ENCODE measurements at places on chromosomes 7 and 10.

GRCh38 chr10:45461034-45461433, 87.0 kb downstream of the ALOX5 start:
- no peak for DNase-seq

- DNase-seq = no peak
These were observed 31.2 kb upstream of the KCTD7 start for GRCh38 chr7:66597461-66597860.

- DNase-seq = no peak
These were observed 92.9 kb downstream of the CELF2 start for GRCh38 chr10:11110539-11110938.

- no peak for DNase-seq
These were observed 879.5 kb downstream of the SORCS1 start for GRCh38 chr10:106284802-106285587.

DNA sequence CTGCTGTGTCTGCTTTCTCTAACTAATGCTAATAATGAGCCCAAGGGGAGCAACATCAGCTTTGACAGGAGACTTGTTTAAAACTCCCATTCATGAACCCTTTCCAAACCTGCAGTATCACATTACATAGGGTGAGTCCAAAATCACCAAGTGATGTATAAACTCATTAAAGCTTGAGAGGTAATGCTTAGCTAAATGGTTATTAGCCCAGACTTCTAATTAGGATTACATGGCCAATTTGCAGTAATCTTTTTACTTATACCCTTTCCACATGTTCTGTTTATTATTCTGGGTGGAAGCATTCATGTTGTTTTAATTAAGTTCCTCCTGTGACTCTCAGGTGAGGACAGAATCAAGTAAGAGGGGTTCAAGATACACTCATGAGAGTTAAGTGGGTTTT, 17.5 kb downstream of the ZNF138 start:
- no peak for DNase-seq

DNA sequence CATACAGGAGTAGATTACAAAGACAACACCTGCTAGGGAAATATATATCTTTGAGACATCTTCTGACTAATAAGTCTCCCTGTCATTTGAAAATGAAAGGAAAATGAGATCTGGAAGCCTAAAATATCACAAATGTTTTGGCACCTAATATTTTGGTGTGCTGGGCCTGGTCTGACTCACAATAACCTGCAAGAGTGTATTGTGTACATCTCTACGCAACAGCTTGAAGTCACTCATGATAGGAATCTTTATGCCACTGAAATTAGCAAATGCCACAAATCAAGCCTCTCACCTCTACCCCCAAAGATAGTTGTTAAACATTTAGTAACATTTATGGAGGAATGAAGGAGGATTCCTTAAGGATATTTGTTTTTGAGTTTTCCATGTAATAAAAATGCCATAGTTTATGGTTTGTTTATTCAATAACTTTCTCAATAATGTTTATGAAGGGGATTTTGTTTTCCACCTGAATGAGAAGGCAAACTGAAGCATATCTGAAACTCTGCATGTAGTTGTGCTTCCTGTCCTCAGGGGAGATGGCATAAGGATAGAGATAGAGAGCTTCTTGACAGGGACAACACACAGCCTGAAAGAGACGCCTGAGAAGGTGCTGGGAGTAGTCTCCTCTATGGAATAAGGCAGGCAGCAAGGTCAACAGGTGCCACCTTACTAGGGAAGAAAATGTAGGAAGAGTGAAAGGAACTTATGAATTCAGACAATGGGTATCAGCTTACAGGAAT, 197.4 kb downstream of the AHR start:
- no peak for DNase-seq

- DNase-seq = no peak
These were observed 13.3 kb upstream of the PRDX3 start for GRCh38 chr10:119191881-119192280.

DNA sequence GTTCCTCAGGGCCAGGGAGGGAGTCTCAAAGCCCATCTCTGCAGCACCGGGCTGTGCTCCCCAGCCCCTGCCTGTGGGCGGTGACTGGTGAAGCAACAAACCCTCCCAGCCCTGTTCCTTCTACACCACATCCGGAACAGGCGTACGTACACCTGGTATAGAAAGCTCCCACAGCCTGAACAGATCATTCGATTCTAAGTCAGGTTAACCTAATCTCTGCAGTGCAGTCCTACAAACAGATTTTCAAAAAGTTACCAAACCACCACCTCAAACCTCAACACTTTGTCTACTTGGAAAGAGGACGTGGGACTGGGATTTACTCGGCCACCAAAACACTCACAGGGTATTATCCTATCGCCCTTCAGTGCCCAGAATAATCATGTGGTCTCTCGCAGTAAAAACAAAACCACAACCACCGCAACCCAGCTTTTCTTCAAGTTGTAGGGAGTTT, 238.4 kb downstream of the DIP2C start:
- no peak for DNase-seq

- DNase-seq = no peak
These were observed 1.9 kb upstream of the GPER1 start for GRCh38 chr7:1085910-1086421.

GRCh38 chr10:43846187-43846680, 197.6 kb upstream of the ZNF32 start:
- DNase-seq = no peak

- DNase-seq = no peak
These were observed 71.0 kb upstream of the NKX6-2 start for GRCh38 chr10:132856869-132857524.

DNA sequence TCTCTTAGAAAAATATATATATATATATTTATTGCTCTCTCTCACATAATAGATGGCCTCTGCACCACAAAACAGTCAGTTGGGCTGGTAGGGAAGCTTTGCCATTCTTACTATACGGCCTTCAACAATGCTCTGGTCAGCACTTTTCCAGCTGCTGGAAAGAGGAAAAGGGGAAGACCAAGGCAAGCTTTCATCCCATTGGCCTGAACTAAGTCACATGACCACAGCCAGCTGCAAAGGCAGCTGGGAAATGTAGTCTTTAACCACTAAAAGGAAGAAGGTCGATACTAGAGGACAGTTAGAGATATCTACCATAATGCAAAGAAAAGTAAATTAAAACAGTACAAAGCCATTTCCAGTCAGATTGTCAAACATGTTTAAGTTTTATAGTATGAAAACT, 58.4 kb upstream of the MACROH2A2 start:
- DNase-seq = peak; percentile 82

DNA sequence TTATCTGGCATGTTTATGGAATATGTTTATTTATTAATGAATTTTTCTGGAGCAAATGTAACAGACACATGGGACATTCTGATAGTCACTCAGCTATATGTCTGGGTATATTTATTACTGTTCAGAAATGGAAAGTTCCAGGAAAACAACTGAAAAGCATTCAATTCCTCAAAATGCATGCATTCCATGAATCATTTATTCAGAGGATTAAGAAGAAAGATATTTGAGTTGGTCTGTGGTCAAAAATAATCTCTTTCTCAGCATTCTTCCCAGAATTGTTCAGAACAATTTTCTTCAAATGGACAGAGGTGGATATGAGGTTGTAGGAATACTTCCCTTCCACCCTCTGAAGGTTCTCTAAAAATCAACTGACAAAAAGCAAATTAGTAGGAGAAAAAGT, 97.6 kb upstream of the ITGB1 start:
- DNase-seq = no peak

DNA sequence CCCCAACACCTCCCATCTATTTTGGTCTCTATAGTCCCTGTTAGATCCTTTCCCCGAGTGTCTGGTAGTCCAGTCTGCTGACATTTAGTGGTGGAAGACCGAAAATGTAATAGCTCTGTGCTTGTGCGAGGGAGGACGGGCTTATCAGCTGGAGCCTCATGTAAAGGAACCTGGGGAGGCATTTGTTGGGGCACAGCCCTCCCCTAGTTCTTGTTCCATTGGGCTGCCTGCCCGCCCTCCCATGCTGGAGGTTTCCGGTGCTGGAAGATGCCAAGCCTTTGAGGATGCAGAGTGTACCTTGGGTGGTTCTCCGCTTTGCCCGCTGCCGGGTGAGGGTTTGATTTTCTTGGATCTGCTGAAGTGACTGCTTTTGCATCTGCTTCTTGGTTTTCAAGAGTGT, 5.4 kb downstream of the ZNF862 start:
- no peak for DNase-seq

GRCh38 chr7:81439591-81439990, 330.3 kb downstream of the HGF start:
- no peak for DNase-seq

DNA sequence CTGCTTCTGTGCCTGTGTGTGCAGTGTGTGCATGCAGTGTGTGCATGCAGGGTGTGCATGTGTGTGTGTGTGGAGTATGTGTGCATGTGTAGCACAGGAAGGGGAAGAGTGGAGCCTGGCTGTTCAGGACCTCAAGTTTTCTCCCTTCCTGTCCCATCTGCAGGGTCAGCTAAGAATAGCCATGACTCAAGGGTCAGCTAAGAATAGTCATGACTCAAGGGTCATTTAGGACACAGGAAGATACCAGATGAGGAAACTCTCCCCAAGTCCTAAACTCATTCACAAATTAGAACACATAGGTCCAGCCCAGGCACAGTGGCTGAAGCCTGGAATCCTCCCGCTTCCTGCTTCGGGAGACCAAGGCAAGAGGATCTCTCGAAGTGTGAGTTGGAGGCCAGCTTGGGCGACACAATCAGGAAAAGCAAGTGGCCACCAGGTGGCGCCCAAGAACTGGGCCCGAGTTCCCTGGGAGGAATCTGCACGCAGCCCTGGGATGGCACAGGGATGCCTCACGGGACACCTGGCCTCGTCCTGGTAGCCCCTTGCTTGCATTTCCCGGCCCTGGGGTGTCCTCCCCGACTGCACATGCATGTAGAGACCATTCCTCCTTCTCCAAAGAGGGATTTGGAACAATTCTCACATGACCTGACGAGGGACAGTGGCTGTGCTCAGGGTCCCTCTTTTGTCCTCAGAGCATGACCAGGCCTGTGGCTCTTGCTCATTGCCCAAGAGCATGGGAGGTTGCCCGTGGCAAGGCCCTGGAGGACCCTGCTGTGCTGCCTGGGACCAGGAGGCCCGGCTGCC, 21.4 kb upstream of the VOPP1 start:
- DNase-seq = peak; percentile 49

GRCh38 chr10:86630079-86630478, 24.3 kb upstream of the OPN4 start:
- DNase-seq = no peak

DNA sequence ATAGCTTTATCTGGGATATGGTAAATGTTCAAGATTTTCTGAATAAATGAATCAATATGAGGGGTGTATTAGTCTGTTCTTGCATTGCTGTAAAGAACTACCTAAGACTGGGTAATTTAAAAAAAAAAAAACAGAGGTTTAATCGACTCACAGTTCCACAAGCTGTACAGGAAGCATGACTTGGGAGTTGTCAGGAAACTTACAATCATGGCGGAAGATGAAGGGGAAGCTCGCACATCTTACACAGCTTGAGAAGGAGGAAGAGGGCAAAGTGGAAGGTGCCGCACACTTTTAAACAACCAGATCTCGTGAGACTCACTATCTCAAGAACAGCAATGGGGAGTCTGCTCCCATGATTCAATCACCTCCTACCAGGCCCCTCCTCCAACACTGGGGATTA, 32.5 kb upstream of the OTUD1 start:
- no peak for DNase-seq

DNA sequence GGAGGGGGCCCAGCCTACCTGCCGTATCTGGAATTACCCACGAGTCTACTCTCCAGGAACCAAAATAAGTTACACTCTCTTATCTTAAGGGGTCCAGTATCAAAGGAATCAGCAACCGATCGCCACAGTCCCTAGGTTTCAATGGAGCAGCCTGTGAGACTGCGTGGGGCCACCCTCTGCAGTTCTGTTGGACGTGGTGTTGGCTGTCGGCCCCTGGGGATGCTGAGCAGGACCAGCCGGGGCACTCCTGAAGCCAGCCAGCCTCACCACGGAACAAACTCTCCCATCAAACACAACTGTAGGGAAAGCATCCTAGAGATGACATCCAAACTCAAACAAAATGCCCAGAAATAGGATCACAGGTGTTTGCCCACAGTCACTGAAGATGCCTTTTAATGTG, 25.5 kb upstream of the ABLIM1 start:
- no peak for DNase-seq

DNA sequence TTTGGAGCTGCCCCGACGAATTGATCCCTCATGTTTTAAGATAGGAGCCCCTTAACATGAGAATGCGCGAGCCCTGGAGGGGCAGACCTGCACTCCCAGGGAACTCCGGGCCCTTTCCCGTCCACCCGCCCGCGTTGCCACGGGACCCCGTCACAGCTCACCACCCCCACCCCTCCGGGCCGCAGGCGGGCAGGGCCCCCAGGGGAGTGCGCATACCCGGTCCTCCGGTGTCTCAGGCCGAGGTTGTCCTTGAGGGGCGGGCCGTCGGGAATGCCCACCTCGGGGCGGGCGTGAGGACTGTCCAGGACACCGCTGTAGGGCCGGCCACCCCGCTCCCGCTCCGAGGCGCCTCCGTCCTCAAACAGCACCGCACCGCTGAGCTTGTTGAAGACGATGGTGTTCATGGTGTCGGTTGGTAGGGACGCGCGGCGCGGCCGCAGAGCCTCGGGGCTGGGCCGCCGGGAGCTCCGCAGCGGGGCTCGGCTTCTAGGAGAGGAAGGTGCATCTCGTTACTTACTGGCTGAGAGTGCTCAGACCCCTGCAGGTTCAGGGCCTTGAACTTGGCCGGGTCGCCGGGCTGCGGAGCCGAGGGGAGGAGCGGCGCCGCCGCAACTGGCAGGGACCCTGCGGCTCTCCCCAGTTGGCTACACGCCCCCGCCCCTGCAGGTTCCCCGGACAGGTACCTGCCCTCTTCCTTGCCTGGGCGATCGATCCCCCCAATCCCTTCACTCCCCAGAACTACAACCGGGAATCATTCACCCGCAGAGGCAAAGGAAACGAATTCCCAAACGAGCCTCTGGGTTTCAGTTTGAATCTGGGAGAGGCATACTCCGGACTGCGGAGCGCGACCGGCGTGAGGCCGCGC, 2.4 kb downstream of the MKX start:
- DNase-seq = no peak

- DNase-seq = no peak
These were observed 489.2 kb downstream of the MDFIC start for GRCh38 chr7:115410972-115411686.

- no peak for DNase-seq
These were observed 78.8 kb downstream of the SND1 start for GRCh38 chr7:127730658-127731276.

DNA sequence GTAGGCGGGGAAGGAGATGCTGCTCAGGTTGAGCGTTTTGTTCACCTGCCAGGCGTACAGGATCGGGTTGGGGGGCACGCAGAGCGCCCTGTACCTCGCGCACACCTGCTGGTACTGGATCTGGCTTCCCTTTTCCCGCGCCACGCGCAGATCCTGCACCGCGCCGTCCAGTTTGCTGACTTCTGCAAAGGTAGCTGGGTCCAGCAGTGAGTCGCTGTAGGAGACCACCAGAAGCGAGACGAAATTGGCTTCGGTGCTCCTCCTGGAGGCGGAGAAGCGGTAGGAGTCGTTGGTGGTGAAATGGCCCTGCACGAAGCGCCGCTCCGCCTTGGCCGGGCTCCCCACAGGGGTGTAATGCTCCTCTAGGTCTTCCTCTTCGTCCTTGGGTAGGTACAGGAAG, 90.7 kb upstream of the RAB18 start:
- no peak for DNase-seq

- no peak for DNase-seq
These were observed 27.1 kb downstream of the SMNDC1 start for GRCh38 chr10:110277591-110277990.

Measured in A549 (cell line).